Cardiac septum (tissue), 1 donor: ENCODE measurements at places on chromosomes 16 and 17.

- no peak for DNase-seq
Observed at GRCh38 chr17:65230040-65230439, 92.9 kb downstream of the RGS9 start.

- DNase-seq, result no peak
Observed at GRCh38 chr17:75260641-75261335, 618 bp downstream of the GGA3 start.

DNA sequence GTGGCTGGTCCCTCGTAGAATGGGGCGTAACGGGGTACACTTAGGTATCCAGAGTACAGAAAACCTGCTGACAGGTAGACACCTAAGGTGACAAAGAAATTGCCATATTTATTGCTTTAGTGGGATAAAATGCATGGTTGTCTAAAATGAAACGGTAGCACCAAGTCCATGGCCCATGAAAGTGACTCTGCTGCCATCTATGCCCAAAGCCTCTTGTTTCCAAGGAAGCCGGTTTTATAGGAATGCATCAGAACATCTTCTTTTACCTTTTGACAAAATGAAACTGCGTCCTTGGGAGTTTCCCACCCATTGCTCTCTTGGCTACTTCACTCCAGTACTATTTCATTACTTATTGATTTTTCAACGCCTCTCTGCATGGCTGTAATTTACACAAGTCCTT is 151.3 kb upstream of the ZFHX3 start:
- DNase-seq, result no peak

GRCh38 chr17:78107457-78107856 is 21.1 kb downstream of the TMC6 start:
- DNase-seq, result no peak

DNA sequence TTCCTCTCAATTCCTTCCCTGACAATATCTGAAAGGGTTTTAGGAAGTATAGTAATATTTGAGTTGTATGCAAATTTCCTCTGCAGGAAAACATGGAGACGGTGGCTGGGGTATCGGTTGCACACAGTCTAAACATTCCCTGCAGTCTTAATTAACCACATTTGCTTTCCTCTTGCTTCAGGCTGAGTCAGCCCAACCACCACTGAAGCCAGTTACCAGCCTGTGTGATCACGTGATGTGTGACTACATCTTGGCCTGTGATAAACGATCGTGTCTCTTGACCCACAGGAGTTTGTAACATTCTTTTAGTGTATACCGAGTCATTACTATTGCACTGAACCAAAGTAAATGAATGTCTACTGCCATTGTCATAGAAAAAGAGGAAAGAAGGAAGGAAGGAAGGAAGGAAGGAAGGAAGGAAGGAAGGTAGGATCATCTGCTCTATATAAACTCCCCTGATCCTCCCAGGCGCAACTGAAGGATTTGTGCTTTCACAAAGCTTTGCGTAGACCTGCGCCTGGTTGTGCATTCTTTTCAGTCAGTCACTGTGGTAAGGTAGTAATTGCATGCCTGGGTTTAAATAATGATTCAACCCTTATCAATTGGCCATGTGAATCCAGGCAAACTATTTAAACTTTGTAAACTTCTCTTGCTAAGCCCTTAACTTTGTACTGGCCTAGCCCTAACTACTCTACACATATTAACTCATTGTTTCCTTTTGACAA is 280.6 kb upstream of the SALL1 start:
- DNase-seq, result no peak

DNA sequence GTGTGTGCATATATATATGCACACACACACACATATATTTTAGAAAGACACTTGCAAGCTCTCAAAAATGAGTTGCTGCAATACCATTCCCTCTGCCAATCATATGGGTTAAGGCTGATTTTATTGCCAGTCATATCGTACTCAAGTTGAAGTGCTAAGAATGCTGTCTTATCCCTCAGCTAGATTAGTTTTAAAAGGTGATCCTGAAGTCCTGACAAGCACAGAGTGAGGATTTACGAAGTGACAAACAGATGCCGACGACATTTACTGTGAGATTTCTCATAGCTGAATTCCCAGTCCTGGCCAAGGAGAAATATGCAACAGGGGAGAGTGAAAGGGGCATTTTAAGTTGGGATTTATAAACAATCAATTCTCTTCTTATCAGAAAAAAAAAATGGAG is 126.2 kb upstream of the RBFOX1 start:
- no peak for DNase-seq

DNA sequence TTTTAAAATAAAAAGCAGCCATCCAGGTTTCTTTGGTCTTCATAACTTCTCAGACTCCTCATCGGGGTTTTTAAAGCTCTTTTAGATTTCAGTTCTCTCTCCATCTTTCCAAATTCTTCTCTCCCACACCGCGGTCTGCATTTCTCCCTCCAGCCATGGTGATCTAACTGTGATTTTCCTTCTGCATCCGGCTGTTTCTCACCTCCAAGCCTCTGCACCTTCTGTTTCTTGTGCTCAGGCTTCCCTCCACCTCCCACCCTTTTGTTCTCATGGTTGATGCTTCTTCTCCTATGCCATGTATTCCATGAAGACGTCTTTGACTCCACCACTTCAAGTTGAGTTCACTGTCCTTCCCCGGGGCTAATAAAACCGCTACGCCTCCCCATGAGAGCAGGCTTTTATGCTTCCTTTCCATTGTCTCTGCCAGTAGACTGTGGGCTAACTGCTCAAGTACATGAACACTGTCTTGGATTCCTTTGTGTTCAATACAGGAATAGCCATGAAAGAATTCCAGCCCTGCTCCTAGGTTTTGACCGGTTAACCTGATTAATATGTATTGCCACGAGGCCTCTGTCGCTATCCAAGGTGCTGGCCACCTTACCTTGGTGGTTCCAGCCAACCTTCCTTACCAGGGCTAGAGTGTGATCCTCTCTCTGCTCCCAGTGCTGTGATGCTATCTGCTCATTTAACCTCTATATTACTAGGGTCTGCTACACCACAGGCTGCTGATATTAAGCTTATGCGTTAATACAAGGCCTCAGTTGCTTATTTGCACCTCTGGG is 625.1 kb downstream of the HS3ST4 start:
- DNase-seq, result no peak

DNA sequence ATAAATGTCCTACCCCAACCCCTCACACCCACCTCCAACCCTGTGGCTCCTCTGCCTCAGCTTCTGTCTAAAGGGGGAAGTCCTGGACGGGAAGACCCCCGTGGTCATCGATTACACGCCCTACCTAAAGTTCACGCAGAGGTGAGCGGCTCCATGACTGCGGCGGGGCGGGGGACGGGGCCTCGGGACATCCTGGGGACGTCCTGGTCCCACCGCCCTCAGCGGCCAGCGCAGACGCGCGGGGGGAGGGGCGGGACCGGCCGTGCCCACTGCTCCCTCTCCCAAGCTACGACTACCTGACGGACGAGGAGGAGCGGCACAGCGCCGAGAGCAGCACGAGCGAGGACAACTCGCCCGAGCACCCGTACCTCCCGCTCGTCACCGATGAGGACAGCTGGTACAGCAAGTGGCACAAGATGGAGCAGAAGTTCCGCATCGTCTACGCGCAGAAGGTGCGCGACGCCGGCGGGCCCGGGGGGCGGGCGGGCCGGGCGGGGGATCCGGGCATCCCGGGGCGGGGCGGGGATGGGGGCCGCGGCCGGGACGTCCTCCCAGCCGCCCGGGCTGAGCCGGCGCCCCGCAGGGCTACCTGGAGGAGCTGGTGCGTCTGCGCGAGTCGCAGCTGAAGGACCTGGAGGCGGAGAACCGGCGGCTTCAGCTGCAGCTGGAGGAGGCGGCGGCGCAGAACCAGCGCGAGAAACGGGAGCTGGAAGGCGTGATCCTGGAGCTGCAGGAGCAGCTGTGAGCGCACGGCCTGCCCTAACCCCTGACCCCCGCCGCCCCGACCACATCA is 6.7 kb downstream of the RUNDC3A start:
- no peak for DNase-seq

- DNase-seq, result peak; percentile 39
Observed at GRCh38 chr16:27103954-27104353, 37.2 kb downstream of the C16orf82 start.

DNA sequence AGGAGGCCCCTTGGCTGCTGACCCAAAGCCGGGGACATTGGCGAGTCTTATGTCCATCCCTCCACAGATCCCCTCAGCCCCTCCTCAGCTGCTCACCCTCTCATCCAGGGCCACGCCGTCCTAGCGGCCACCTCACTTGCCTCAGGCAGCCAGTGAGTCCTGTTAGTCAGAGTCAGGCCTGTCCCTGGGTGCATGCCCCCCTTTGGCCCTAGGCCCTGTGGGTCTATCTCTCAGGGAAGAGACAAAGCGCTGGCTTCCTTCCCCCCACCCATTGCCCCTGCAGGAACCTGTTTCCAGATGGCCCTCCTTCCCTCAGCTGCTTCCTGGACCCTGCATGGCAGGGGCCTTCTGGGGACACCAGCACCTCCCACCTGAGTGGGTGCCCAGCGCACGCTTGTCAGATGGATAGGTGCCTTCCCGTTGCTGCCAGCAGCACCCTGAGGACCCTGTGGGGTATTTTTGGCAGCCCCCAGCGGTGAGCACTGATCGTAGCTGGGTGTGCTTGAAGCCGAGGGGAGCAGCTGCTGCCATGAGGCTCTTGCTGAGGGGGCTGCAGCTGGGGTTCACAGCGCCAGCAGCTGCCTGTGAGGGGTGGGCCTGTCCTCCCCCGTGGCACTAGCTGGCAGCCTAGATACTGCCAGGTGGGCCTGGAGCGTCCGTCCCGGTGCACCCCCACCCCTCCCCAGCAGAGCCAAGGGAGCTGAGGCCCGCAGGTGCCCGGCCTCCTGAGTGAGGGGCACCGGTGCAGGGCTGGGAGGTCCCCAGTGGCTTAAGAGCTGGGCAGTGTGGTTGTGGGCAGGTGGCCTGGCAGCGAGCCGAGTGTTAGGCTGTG is 8.4 kb downstream of the DBNDD1 start:
- DNase-seq, result no peak

- no peak for DNase-seq
Observed at GRCh38 chr17:74288785-74289184, 14.8 kb downstream of the DNAI2 start.

DNA sequence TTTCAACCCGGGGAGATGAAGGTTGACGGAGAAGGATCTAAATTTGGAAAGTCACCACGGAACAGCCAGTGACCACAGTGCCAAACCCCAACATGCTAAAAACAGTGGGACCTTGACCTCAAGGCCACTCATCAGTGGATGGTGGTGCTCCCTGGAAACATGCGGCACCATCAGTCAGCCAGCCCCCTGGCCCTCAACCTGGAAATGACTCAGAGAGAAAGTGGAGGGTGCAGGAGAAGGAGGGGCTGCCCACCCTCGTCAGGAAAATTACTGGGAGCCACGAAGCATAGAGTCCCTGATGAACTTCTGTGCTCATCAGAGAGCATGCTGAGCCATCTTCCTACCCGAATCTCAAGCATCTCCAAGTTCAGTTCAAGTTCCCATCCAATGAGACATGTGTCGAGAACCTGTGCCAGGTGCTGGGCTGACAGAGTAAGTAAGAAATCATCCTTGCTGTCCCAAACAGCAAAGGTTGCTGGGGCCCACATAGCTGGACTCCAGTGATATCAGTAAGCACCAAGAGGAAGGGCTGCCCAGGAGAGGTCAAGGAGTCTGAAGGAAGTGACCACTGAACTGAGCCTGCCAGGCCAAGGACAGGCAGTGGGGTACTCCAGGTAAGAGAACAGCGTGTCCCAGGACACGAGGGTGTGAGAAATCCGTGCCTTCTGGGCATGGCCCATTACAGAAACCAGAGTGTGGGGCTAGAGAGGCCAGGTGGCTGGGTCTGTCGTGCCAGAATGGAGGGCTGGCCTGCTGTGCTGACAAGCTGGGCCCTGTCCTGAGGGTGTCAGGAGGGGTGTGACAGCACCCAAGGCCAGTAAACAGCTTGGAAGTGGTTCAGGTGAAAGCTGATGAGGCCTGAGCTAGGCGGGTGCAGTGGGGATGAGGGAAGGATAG is 5.2 kb downstream of the PECAM1 start:
- DNase-seq, result peak; percentile 87

- DNase-seq, result no peak
Observed at GRCh38 chr16:89417352-89417751, 73.0 kb downstream of the ANKRD11 start.

DNA sequence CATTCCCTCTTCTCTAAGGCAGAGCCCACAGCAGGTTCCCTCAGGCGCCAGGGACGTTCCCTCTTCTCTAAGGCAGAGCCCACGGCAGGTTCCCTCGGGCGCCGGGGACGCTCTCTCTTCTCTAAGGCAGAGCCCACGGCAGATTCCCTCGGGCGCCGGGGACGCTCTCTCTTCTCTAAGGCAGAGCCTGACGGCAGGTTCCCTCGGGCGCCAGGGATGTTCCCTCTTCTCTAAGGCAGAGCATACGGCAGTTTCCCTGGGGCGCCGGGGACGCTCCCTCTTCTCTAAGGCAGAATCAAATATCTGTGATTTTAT is 24.3 kb downstream of the ACSF3 start:
- DNase-seq, result no peak

DNA sequence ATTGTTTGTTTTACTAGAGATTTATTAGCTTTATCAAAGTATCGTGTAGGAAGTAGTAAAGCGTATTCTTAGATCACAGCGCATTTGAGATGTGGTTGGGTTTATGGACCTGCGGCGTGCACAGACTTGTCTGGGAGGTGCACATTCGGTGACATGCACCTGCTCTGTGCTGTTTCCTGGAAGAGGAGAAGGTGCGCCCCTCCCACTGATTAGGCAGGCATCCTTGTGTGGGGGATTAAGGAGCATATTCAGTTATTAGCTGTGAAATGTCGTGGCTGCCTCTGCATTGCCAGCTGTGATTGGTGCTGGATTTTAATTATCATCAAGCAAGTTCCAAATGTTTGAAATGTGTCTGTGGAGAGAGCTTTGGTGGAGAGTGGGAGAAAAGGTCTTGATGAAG is 903.8 kb upstream of the RBFOX1 start:
- no peak for DNase-seq

GRCh38 chr17:12118617-12119016 is 97.9 kb downstream of the MAP2K4 start:
- no peak for DNase-seq

DNA sequence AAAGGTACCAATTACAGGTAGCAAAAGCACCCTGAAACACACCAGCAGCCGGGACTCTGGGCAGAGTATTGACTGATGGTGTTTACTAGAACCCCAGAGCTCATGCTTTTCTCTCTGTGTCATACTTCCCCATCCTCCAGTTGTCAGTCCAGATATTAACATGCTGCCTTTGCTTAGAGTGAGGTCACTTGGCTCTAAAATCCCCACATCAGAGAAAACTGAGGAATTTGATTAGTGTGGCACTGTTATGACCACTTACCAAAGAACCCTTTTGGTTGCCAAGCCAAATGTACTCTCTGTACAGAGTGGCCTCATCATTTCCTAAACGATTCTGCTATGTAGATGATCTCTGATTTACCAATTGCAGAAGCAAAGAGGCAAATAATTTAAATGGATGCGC is 80.4 kb downstream of the ABCC12 start:
- no peak for DNase-seq

DNA sequence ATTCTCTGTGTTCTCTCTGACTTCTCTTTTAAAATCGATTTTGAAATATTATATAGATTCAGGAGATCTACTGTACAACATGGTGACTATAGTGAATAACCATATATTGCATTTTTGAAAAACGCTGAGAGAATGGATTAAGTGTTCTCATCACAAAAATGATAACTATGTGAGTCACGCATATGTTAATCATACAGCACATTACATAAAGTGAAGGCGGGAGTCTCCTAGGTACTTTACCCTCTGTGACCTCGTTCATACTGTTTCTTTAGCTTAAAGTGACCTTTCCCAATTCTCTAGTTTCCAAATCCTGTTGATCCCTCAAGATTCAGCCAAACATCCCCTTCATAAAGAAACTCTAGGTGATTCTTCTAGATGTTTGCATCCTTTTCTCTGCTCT is 3.1 kb upstream of the KRTAP3-2 start:
- no peak for DNase-seq
